ENCODE measurements at places on chromosomes 3 and 15.

GRCh38 chr15:70236341-70237086 lies 138.8 kb upstream of the TLE3 start:
- DNase-seq, result no peak

- DNase-seq, result peak; percentile 38
These were observed 11.0 kb upstream of the ARL14 start for GRCh38 chr3:160665784-160666526.

GRCh38 chr3:111577798-111578685 lies 17.1 kb downstream of the ZBED2 start:
- peak; percentile 45 for DNase-seq

- DNase-seq, result no peak
These were observed 44.0 kb downstream of the EDEM1 start for GRCh38 chr3:5231487-5231886.

DNA sequence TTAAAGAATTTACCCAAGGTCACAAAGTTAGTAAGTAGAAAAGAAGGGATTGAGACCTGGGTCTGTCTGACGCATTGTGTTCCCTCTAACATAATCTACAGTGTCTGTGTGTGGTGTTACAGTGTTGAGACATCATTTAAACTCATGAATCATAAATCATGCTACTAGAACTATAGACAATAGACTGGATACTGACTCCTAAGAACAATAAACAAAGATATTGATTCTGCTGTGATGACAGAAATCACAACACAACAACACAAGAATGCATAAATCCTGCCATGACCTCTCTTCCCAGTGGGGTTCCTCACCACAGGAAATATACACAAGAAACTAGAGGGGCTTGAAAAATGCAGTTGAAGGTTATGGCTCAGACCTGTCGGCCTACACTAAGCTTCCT lies 44.3 kb downstream of the TRIM69 start:
- DNase-seq, result no peak

DNA sequence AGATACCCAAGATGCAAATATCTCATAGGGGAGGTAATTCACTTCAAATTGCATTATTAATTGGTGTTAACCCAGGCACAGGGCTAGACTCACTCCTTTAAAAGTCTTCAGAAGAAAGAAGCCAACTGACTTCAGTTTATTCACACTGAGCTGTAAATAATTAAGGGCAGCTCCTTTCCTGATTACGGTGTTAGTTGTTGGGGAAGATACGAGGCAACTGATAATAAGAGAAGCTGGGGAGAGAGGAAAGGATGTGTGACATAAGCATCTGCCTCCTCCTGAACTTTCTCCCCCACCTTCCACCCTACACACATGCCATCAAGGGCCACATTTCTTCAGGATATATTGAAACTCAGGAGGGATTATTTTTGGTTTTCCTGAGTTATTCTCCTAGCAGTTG lies 47.5 kb downstream of the ADGRG7 start:
- DNase-seq, result no peak

DNA sequence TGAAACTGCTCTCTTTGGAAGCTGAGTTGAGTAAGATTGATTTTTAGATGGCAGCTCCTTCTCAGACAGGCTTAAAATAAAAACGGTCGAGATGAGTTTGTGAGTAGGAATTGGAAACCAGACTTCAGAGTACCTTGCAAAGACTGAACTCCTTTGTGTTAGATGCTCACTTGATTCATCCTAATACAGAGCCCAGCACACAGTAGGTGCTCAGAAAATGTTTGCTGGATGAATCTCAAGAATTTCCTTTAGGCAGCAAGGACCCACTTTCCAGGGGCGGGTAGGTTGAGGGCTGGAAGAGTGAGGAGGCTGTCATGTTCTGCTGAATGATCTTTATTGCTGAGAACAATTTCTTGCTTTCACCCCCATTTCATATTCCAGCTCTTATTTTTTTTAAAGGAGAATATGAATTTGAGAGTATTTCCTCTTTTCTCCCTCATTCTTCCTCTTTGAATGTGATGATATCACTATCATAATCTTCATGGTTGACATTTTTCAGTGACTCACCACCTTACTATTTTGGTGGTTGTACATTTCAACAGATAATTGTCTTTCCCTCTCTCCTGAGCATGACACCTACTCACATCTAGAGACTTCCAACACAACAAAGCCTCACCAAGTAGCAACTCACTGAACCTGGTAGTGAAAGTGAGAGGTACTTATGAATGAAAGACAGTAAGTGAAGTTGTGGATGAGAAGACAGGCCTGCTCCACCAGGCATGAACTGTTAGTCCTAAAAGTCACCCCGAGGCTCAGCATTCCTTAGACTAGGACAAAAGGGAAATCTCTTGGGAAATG lies 113.3 kb downstream of the PDCD6IP start:
- no peak for DNase-seq

DNA sequence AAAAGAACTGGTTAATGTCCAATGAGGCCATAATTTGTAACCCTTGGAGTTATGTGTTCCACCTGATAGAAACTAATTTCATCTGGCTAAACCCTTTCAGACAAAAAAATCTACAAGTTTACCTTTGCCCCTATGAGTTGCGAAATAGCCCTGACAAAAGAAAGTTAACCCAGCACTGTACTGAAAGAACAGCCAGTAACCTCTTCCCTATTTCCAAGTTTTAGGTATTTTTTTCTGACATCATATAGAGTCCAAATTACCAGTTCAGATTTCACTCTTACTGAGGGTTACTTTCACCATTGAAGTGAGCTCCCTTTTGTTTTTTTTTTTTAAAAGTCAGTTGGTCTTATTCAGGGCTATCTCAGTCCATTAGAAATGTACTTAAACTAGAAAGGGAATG lies 42.8 kb upstream of the PTPRG start:
- no peak for DNase-seq

DNA sequence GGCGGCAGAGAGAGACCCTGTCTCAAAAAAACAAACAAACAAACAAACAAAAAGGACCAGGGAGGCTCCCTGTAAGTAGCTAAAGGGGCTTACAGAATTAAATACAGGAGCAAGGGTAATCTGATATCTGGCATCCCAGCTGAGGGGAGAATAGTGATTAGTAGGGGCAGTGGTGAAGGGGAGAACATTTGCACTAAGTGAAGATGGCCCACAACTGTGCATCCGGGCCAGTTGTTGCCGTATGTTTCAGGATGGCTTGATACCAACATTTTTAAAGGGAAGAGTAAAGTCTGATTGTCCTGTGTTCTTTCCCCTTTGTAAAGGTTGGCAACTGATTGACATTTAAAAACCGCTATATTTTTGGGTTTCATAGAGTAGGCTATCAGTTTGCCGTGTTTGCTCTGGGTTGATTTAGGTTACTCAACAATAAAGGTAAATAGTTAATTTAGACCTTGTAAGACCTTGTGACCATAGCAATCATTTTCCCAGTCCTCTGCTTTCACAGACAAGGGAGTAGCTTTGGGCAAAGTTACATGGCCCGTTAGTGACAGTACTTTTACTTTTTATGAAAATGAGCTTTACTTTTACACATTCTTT lies 167.8 kb downstream of the PTPRG start:
- DNase-seq, result no peak

DNA sequence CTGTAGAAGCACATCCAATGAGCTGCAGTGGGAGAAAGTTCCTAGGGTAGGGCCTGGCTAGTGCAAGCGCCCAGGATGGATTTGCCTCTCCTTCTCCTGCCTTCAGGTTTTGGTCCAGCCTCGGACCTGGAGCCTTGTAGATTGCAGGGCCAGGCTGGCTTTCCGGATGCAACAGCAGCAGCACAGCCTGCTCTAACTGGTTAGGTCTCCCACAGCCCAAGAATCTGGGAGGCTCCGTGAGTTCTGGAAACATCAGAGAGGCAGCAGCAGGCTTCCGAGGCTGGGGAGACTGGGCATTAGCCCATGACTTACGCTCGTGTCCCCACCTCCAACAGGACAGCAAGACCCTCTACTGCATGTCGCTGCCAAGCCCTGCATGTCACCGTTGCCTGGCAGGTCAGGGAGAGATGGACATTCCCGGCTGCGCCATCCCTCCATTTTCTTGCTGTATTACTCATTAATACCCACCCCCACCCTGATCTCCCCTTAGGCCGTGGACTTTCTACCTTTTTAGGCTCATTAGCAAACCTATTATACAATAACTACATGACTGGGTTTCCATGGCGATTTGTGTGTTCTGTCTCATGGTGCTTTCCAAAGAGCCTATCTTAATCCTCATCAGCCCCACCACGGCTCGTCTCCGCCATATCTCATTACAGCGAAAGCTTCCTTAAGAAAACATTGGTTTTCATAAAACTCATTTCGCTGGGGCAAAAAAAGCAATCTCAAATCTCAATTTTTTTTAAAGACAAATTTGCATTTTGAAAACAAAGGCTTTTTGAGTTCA lies 40.9 kb upstream of the RGMA start:
- DNase-seq, result no peak

GRCh38 chr3:128787256-128788253 lies 61.6 kb downstream of the RAB7A start:
- no peak for DNase-seq

- no peak for DNase-seq
These were observed 18.6 kb downstream of the NMD3 start for GRCh38 chr3:161239700-161240099.

- no peak for DNase-seq
These were observed 121.5 kb upstream of the LIPC start for GRCh38 chr15:58309963-58310928.

- DNase-seq, result no peak
These were observed 760.6 kb downstream of the NR2F2 start for GRCh38 chr15:97091093-97091492.

DNA sequence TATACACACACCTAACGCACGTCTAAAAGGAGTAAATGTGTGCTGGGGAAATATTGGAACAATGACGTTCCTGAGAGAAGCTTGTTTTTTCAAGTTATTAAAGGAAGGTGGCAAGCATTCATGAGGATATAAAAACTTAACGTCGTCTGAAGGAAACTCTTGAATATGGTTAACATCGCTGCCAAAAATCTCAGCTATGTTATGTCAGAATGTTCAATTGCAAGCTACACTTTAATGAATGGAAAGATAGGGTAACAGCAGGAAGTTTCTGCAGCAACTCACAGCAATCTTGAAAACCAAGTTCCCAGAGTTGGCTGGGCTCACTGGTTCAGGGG lies 54.3 kb upstream of the MEF2A start:
- DNase-seq, result no peak

- peak; percentile 43 for DNase-seq
These were observed 7.0 kb downstream of the BHLHE40 start for GRCh38 chr3:4986175-4986781.

- DNase-seq, result peak; percentile 49
These were observed 2.7 kb upstream of the DMXL2 start for GRCh38 chr15:51625236-51625635.

DNA sequence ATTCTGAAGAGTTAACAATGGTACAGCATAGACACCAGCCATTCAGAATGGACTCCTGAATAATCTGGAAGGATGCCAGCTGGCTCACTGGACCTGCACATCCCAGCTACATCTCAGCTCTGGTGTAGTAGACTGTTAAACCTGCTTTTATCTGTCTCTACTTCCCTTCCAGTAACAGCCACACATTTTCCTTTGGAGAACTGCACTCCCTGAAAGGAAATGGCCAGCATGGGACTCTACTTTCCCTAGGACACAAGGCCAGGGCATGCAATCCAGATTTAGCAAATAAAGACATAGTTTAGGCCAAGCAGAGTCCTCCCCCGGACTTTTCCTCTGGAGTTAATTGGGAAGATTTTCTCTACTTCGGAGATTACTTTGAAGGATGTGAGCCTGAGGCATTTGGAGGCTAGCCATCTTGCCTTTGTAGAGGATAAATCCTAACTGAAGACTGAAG lies 82.7 kb upstream of the TCF12 start:
- no peak for DNase-seq

DNA sequence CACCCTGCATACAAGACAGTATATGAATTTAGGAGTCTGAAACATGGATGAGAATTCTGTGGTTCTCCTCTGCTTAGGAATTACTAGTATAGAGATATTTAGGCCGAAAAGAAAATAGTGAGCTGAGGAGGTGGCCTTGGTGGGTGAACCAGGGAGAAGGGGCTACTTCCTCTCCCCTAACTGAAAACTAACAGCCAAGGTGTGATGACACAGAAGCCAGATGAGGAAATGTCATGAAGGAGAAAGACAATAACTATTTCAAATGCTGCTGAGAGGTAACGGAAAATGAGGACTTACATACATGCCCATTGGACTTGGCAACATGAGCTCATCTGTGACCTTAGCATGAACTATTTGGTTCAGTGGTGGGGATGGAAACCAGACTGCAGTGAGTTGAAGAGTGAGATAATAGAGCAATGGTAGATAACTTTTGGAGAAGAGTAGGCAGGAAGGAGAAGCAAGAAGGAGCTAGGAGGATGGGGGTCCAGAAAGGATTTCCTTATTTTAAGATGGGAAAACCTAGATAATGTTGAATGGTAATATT lies 114.4 kb upstream of the TSPAN3 start:
- DNase-seq, result no peak

GRCh38 chr3:47954567-47954966 lies 61.6 kb downstream of the MAP4 start:
- DNase-seq, result no peak

GRCh38 chr15:95558131-95558530 lies 772.4 kb upstream of the NR2F2 start:
- no peak for DNase-seq

DNA sequence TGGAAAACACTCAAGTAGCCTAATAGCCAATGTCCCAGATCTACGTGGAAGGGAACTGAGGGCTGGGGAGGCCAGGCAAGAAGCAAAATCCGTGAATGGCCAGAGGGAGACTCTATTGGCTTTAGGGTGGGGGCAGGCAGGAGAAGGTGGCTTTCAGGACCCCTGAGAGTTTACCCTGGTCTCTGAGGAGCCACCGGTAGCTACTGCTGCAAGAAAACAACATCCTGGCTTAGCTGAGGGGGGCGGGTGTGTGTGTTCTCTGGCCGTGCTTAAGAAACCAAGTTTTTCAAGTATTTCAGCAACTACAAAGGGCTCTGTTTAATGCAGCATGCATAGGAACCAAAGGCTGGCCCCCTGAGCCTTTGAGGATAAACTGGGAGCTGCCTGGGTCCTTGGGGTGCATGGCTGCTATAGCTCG lies 47.6 kb upstream of the TRPM1 start:
- no peak for DNase-seq

GRCh38 chr15:44327578-44327977 lies 39.1 kb downstream of the GOLM2 start:
- DNase-seq, result no peak

GRCh38 chr3:169615833-169616232 lies 47.7 kb downstream of the MECOM start:
- no peak for DNase-seq

GRCh38 chr3:51621091-51621892 lies 49.8 kb upstream of the TEX264 start:
- no peak for DNase-seq

Data from GM20000 (cell line).